Cardiac fibroblast (primary cell): ENCODE measurements at places on chromosomes 4 and X.

DNA sequence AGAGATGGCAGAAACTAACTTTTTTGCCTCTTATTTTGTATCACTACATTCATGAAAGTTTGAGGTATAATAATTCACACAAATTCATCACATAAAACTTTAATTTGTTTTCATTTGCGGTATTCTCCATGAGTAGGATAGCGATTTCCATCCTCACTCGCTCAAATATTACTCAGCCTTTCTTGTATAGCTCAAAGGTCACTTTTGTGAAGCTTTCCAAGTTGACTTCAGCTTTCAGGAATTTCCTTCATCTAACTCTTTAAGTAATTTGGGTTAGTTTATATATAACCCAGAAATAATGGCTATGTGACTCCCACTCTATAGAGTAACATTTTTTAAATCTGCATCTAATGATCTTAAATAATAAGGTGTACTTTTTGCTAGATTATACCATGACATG is 314.4 kb downstream of the IL1RAPL1 start:
- DNase-seq: peak; percentile 31

DNA sequence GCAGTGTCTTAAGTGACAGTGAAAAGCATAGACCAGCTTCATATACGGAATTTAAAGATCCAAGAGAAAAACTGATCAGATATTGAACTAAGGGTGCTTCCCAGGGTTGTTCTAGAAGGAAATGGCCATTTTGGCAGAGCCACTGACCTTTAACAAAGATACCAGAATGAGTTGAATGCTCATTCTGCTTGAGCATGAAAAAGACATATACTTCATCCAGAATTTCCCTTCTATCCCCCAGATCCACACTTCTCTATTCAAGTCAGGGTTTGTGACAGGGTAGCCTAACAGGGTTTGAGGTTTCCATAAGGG is 45.6 kb upstream of the FAM9C start:
- no peak for DNase-seq

DNA sequence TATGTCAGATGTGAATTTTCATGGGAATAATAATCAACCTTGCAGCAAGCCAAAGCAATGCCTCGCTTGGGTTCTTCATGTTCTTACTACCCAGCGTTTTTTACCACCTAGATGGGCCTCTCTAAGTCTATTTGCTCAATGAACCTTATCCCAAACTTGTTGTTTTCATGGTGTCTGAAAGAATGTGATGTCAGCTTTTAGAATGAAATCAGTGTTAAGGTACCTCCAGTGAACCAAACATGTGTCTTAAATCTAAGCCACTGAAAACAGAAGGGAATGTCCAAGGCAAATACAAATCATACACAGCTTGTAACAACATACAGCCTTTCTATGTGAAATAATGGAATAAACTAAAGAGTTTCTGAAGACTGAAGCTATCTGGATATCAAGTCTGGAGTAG is 6.7 kb downstream of the EPGN start:
- DNase-seq: no peak

GRCh38 chrX:134161162-134161561 is 75.8 kb upstream of the CCDC160 start:
- DNase-seq: no peak

DNA sequence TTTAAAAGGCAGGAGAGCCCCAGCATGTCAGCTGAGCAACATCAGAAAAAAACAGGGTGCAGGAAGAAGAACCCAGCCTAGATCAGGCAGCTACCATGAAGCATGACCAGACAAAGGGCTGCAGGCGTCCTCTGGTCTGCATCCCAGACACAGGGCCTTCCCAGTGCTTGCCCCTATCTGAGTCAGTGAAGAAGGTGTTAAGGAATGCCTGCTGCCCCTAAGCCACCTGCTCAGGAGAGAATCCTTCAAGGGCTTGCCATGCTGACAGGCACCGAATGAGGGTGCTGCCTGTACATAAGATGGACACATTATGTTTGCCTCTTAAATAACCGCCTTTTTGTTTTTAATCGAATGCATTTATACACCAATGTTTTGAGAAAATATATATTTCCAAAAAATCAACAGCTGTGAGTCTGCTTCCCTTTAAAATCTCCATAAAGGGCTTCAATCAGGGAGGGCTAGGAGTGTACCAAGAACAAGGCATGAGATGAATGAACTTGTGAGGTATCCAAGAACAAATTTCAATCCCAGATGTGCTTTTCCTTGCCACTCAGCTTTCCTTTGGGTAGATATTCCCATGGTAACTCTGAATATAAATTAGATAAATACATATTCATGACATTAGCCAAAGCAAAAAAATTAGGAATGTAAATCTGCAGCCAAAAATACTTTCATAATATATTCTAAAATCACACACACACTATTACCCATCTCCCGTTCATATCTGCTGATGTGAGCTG is 85.1 kb downstream of the SLC9A7 start:
- no peak for DNase-seq

- DNase-seq: no peak
Measured at GRCh38 chr4:115945026-115945425, 831.6 kb upstream of the NDST4 start.

DNA sequence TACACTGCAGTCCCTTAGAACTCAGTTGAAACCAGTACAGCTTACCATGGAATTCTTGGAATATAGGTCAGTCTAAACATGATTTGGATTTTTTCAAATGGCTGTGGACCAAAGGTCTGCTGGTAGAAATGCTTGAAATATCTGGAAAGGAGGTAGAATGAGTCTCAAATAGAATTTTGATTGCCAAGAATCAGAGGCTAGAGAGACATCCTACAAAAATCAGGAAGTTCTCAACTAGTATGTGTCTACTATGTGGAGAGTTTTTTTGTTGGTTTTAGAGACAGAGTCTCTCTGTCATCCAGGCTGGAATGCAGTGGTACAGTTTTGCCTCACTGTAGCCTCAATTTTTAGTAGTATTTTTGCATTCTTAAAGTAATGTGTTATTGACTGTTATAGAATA is 53.6 kb downstream of the PAQR3 start:
- no peak for DNase-seq

DNA sequence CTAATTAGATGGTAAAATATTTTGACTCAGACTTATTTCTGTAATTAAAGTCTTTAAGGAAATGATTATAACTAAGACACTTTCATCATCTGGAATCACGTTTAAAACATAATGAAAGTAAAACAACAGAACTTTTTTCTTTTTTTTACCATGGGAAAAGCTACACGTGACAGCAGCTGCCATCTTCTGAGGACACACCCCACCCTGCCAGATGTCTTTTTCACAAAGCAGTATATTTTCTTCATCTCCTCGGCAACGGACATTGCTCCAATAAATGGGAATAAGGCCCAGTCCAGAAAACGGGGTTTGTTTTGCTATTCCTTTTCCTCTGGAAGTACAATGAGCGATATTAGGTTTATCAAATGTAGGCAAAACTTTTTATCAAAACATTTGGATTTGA is 17.5 kb downstream of the PRSS12 start:
- peak; percentile 36 for DNase-seq

DNA sequence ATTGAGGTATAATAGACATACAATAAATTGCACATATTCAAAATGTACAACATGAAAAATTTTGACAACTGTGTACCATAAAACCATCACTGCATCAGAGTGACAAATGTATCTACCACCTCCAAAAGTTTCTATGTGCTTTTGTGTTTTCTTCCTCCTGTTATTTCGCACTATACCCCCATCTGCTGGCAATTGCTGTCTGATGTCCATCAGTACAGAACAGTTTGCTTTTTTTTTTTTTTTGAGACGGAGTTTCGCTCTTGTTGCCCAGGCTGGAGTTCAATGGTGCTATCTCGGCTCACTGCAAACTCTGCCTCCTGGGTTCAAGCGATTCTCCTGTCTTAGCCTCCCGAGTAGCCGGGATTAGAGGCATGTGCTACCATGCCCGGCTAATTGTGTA is 154.3 kb upstream of the GIMD1 start:
- DNase-seq: peak; percentile 24

DNA sequence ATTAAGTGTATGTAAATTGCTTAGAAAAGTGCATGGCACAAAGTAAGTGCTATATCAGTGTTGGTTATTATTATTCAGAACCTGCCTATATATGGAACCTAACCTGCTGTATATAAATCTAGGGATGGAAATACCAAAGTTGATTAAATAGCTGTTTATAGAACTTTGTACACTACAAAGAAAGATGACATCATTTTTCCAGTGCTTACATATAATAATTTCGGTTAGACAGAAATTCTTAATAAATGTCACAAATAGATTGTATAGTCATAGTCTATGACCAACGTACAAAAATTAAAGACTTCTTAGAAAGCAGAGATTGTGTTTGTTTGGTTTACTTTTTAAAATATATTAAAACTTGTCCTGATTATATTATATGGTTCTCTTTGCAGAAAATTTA is 4.4 kb downstream of the GYPB start:
- DNase-seq: no peak
